ENCODE measurements at places on chromosomes 12 and 14.

DNA sequence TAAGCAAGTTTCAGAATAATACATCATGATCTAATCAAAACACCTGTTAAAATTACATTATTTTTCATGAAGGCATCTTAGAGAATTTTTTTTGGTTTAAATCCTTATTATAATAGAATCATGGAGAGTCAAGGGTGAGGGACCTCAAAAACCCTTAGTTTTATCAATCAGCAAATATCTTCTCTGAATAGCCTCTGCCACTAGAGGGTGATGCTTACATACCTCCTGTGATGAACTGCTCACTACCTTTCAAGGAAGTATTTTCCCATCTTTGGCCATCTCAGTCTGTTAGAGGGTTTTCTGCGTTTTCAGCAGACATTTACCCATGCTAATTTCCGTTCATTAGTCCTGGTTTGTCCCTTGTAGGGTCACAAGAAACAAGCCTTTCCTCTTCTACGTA, 200.2 kb downstream of the TRHDE start:
- no peak for DNase-seq

DNA sequence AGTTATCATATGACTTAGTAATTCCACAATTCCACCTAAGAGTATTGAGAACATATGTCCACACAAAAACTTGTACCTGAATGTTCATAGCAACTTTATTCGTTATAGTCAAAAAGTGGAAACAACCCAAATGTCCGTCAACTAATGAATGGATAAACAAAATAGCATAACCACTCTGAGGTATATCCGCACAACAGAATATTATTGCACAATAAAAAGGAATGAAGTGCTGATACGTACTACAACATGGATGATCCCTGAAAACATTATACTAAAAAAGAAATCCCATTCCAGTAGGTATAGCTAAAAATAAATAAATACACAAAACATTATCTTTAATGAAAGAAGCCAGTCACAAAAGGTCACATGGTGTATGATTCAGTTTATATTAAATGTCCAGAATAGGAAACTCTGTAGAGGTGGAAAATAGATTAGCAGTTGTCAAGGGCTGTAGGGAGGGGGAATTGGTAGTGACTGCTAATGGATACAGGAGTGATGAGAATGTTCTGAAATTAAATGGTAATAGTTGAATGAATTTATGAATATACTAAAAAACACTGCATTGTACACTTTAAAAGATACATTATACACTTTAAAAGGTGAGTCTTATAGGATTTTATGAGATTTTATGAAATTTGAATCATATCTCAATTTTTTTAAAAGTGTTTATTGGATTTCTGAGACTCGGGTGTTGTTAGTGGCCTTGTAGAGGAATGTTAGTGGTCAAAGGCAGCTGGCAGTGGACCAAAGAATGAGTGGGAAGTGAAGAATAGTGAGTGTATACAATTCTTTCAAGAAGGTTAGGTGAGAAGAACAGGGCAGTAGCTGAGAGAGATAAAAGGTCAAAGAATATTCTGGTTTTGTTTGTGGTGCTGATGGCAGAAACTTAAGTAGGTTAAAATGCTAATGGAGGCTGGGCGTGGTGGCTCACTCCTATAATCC, 36.3 kb upstream of the BAZ1A start:
- no peak for DNase-seq

GRCh38 chr12:76340680-76341435, 7.4 kb downstream of the BBS10 start:
- DNase-seq: no peak

GRCh38 chr14:104746934-104747481, 5.9 kb upstream of the SIVA1 start:
- no peak for DNase-seq

GRCh38 chr14:51006781-51007211, 62.5 kb upstream of the PYGL start:
- DNase-seq: peak; percentile 91

GRCh38 chr12:26226629-26227360, 31.4 kb downstream of the SSPN start:
- DNase-seq: peak; percentile 82

- DNase-seq: no peak
Measured at GRCh38 chr14:54475187-54475899, 13.4 kb downstream of the GMFB start.

- DNase-seq: no peak
Measured at GRCh38 chr12:128974881-128975280, 121.6 kb downstream of the GLT1D1 start.

DNA sequence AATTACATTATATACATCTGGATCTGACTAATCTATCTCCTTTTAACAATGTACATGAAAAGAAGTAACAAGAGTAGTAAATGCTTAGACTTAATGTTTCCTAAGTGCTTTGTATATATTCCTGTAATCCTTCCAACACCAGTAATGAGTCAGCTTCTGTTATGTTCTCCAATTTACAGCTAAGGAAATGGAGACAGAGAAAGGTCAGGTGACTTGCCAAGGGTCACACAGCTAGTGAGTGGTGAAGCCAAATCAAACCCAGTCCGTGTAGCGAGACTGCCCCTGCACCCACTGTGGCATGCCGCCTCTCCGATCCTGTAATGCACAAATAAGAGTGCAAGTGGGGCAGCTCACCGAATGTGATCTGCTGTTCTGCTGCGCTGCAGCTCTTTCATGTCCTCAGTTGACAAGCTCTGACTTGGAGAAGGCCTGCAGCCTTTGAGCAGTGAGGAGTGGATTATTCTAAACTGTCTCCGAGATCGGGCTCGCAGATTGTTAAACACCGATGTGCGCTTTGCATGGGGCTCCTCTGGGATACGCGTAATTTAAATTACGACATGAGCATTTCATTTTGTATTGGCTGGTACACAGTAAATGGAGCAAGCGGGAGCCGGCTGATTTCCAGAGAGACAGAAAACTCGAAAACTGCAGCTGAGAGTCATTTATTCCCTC, 65.1 kb upstream of the KTN1 start:
- DNase-seq: peak; percentile 58

DNA sequence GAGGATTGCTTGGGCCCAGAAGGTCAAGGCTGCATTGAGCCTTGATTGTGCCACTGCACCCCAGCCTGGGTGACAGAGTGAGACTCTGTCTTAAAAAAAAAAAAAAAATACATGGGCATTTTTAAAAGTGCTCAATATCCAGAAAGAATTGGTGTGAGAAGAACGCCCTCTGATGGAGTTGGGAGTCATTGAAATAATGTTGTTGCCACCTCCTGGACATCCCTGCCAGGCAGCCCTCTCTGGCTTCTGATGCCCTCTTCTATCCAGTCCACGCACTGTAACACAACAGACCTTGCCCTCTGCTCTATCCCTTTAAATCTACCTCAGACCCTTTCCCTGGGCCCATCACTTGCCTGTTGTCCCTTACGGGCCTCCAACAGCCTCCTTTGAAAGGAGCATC, 4.9 kb downstream of the PTGDR start:
- no peak for DNase-seq

DNA sequence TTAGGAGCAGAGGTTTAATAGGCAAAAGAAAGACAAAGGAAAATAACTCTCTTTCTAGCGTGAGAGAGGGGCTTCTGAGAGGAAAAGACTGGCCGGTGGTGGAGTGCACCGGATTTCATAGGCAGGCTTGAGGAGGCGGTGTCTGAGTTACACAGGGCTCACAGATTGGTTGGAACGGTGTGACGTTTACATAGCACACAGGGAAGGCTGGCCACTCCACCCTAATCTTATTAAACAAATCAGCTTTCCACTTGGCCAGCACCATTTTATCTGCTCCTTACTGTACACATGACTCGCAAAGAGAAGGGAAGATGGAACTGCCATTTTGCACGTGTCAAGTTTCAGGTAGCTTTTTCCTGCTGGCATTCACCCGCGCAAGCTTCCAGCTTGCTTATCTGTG, 587.7 kb downstream of the RPL10L start:
- DNase-seq: no peak

DNA sequence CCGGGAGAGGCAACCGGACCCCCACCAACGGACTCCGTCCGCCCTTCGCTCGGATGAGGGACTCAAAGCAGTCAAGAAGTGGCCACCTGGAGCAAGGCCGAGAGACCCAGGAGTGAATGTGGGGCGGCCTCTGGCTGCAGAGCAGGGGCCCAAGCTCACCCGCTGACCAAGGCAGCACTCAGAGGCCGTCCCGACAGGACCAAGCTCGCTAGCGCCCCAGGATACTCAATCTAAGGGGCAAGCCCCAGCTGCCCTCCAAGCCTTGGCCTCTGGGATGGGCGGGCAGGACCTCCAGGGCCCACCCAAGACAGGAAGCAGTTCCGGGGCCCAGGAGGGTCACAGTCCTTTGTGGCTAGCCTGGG, 936 bp downstream of the AKT1 start:
- DNase-seq: no peak

DNA sequence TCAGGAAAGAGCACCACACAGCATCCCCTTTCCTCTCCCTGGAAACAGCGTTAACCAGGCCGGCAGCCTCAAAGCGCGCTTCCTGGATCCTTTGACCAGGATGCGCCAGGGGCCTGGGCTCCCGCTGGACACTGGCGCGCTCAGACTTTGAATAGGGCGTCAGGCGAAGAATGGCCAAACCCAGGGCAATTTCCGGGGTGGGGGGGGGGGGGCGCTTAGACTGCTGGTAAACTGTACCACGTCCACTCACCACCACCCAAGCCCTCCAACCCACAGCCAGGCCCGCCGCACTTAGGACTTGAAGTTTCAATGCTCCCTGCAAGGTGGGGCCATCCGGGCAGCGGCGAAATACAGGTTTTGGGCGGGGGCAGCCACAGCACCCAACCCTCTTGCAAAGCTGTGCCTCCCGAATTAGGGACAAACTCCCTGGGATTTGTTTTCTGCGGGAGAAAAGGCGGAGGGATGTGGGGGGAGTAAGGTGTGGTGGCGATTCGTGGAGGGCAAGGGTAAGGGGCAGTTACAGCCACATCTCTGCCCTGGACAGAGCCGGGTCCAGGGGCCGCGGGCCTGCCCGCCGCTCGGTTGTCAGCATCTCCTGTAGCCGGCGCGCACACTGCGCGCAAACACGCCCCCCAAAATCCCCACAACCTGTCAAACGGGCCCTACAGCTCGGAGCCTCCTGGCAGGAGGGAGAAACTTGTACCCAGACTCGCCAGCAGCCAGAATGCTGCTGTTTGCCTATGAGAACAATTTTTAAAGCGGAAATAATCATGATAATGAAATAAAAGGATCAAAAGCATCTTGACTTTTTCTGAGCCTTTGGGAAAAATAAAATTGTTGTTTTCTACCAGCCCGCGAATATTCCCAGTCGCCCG, 958 bp downstream of the RTN1 start:
- peak; percentile 63 for DNase-seq

- no peak for DNase-seq
Measured at GRCh38 chr12:67354966-67355365, 85.8 kb downstream of the CAND1 start.

- DNase-seq: peak; percentile 66
Measured at GRCh38 chr12:5226581-5226980, 182.9 kb downstream of the KCNA5 start.

DNA sequence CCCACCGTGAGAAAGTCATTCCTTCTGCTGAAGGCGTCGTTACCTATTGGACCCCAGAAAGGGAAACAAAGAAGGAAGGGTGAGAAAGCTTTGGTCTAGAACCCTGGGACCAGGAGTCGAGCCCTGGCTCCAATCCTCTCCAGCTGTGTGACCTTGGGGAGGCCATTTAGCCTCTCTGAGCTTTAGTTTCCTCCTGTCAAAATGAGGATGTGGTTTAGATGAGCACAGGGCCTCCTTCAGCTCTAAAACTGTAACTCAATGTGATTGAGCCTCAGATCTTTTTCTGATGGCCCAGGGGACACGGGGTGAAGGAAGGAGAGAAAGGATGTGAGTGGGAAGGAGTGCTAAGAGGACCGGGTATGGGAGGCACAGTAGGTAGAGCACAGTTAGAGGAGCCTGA, 7.7 kb downstream of the JDP2 start:
- no peak for DNase-seq

GRCh38 chr14:65277027-65277426, 135.5 kb upstream of the FUT8 start:
- DNase-seq: peak; percentile 35

DNA sequence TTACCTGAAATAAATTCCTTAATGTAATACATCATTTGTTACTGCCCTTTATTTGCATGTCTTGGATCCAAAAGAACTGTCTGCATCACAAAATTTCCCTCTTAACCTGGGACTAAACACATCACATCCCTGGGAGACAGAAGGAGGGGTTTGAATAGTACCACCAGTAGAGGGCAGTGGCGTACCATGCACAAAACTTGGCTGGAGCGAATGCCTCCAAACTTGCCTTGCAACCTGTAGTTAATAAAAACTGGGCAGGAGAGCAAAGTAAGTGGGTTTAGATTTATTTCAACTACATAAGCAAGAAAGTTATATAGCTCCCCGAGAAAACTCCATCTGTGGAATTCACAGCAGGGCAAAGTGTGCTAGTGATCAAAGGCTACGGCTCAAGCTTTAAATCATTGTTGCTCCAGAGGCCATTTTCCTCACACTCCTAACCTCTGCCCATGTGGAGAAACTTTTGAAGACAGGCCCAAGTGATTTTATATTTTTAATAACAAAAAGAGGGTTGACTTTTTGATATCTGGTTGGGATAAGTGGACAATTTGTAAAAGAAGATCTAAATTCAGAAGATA, 1176.7 kb upstream of the SEL1L start:
- DNase-seq: no peak

- DNase-seq: no peak
Measured at GRCh38 chr12:91178139-91178561, 4.5 kb downstream of the DCN start.

GRCh38 chr12:57055824-57056223, 5.9 kb upstream of the MYO1A start:
- DNase-seq: no peak

GRCh38 chr14:32377046-32377646, 48.0 kb downstream of the AKAP6 start:
- DNase-seq: no peak

DNA sequence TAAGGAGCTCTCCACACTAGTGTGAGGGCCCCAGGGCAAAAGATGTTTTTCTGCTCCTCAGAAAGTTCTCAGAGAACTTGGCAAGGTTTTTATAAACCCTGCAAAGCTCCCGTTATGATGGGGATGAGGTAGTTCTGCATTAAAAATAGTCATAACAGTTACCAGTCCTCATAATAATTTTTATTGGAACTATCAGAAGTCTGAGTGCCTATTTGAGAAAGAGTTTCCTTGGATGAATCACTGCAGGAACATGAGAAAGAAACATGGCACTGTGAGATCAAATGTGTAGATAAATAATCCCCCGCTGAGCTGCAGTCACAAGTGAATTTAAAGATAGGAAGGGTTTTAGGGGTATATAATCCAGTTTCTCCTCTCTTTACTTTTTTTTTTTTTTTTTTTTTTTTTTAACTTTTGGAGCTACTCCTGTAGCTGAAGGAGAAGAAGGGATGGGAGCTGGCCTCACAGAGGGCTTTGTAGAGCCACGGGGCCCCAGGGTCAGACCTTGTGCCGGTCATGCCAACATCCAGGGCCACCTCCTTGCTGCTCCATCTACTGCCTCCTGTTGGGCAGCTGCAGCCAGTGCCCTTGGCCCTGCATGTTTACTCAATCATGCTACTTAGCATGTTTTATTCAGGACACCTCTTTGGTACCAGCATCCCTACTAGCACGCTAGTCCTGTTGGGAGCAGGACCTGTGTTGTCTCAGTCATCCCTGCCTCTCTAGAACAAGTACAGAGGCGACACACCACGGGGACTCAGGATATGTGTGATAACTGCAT, 39.5 kb downstream of the EVL start:
- DNase-seq: no peak
